Peyer's patch (tissue), 4 donors: ENCODE measurements at places on chromosomes 4 and X. TPM values are rescaled to one million over a fixed set of nuclear protein-coding genes. Genes with fewer than 3 reads are reported as not detected.

GRCh38 chrX:150058728-150059127 lies 120.4 kb upstream of the EOLA2 start:
- no peak for DNase-seq

DNA sequence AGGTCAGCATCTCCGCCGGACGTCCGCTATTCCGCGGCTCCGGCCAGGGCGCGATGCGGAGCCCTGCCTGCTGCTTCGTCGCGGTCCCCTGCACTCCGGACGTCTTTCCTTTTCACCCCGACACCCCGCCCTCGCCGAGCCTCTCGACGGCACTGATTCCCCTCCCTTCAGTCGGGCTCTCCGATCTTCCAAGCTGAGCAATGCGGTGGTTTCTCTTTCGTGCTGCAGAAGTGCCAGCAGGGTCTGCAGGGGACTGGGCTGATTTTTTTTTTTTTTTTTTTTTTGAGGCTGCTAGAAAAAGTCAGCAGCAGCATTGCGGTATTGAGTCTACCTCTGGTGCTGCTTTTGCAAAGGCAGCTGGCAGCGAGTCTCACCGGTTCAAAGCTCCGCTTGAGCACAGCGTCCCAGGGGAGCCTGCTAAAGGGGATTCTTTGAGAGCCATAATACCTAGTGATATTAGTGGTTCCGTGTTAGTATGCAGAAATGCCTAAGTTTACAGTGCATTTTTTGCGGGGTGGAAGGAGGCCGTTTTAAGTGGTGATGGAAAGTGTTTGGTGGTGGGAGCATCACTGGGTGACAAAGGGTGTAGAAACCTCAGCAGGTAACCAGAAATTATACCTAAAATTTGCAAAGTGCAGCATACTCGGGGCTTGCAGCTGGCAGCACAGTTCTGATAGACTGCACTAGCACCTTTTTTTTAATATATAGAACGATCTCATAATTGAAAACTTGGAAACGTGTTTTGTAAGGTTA lies 969 bp downstream of the STIM2 start:
- DNase-seq: peak; percentile 84

DNA sequence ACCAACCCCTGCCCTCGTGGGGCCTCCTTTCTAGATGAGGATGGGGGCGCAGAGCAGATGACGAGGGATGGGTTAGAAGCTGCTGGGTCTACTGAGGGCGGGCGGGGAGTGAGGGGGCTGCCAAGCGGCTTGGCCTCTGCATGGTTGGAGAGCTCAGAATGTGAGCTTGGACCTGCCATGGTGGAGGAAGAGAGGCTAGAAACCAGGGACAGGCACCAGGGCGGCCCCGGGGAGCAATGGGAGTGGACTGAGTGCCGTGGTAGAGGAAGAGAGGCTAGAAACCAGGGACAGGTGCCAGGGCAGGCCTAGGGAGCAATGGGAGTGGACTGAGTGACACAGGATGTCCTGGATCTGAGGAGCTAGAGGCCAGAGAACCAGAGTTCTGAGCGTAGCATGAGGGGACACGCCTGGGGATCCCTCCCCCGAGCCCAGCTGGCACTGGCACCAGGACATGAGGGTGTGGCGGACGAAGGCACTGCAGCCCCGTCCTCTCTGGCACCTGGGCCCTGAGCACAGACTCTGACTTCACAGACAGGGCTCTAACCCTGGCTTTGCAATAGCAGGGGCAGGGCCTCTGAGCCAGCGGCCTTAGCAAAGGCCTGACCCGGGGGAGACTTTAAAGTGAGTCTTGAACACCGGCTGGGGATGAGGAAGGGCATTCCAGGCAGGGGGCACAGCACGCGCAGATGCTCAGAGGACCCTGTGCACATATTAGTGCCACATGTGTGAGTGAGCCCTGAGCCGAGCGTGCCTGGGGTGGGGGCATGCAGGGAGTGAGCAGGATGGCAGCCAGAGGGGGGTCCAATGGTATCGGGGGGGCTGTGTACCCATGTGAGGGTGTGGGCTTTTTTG lies 214.0 kb upstream of the PSAPL1 start:
- DNase-seq: no peak

The TRIML2 gene
- not detected for total RNA-seq

The GABRG1 gene
- total RNA-seq: not detected
